ENCODE measurements at places on chromosomes 6 and 20. TPM values are rescaled to one million over a fixed set of nuclear protein-coding genes. Genes with fewer than 3 reads are reported as not detected.

DNA sequence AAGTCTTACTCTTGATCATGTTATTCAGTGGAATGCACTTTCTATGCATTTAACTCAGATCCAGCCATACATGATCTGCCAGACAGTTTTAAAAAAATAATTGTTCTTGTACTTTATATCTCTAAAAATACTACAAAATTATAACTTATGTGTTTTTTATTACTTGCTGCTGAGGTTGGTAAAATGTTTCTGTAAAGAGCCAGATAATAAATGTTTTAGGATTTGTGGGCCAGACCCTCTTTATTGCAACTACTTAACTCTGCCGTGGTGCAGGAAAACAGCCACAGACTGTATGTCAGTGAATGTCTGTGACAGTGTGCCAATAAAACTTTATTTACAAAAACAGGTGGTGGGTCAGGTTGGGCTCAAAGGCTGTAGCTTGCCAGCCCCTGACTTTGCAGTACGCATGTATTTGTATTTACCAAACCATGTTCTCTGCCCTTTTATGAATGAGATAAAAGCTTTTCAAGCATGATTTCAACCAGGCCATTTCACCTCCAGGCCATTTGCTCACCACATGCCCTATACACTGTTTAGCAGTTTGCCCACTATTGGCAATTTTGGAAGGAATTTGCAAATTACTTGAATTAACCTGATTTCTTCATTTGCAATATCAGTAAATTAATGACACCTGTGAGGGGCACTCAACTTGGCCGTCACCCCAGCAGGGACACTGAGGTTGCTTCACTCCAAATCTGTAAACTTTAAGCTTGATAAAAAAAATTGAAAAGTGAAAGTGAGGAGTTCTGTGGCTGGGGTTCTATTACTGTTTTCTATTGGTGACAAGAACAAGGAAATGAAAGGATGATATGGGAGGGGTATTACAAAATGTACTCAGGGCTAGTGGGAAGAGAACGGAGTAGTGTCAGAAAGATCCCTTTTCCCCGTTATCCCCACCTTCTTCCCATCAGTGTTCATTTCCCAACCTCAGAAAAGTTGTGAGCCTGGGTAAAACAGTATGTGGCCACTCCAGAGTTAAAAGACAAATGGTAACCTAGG is 133.4 kb downstream of the CEBPB start:
- no peak for DNase-seq

- peak; percentile 71 for DNase-seq
These were observed 60.4 kb upstream of the KLHL31 start for GRCh38 chr6:53725791-53726575.

- DNase-seq: no peak
These were observed 21.5 kb upstream of the AAR2 start for GRCh38 chr20:36214684-36215256.

DNA sequence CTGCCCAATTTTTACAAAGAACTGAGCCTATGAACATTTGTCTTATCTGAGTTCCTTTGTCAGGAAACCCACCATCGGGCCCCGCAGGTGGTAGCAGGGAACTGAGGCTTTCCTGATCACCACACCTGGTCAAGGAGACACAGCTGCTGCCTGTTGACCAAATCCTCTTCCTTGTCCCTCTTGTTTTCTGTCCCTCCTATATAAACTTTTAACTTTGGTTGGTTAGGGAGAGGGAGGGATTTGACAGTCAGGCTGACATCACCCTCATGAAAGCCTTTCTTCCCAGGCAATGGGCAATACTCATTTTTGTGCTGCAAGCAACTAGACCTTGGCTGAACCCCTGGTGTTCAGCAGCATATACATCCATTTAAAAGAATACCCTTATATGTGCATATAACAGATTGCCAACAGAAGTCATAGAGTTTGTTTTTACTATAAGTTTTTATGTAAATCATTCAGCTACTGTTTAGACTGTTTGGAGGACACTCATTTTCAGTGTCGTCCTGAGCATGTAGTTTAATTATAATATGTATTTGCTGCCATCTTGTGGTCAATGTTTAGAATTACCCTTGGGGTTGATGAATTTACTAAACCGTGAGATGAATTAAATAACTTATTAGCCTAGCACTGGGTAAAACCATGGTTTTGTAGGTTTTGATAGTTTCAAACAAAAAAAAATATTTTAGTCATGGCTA is 17.0 kb downstream of the CRISP1 start:
- DNase-seq: peak; percentile 7

DNA sequence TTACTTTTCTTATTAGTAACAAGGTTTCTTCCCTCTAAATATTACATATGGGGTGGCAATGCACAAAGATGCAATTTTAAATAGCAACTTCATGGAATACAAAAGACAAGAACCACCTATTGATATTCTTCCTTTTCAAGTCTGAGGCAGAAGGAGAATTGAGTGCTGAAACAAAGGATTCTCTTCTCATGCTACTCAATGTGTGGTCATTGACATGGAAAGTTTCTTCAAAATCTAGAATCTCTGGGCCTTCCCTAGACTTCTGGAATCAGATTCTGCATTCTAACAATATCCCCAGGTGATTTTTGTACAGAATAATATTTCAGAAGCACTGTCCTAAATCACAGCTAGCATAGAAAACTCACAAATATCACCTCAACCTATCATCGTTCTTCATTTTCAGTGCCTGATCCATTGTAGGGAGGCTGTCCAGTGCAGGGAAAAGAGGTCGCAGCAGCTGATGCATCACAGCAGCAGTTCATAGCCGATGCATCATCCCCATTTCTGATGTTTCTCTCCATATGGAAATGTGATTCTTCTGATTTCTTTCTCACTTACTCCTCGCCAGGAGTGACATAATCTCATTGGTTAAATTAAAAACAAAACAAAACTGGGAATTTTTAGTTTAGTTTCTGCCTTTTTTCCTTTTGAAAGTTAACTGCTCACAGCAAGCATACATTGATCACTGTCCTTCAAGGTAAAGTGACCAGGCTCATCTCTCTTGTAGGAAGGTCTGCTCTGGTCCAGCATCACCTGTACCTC is 139.5 kb upstream of the FAM83B start:
- DNase-seq: no peak

- no peak for DNase-seq
These were observed 4.6 kb upstream of the RGS17 start for GRCh38 chr6:153135681-153136080.

DNA sequence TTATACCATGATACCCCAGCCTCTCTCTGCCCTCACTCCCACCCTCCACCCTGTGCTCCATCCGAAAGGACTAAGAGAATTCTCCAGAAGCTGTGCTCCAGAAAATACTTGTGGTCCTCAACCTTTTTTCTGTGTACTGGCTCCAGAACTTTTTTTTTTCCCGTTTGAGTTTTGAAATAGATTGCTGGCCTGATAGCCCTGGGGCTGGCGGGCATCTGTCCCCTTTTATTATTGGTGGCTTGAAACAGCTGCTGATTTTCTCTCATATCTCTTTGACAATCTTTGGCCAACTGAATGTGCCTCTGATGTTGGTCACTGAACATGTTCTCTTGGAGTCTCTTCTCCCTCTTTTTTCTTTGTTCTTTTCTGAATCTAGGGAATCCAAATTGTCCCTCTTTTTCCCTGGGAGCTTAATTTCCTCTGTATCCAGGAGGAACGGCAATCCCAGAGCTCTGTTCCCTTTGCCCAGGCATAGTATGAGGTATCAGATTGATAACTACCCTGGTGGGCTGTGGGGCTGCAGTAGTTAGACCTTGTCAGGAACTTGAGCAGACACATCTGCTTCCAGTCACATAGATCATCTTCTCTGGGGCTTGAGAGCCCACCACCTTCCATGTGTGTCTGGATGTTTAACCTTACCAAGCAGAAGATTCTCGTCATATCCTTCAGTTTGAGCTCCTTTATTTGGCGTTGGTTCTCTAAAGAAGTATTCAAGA is 1.6 kb downstream of the PPARD start:
- DNase-seq: no peak

The SSR1 gene
- total RNA-seq: 89.5 TPM

The SLC22A7 gene
- not detected for total RNA-seq

All from prostate gland (tissue), 2 donors.